ENCODE measurements at places on chromosomes 3 and 15. TPM values are rescaled to one million over a fixed set of nuclear protein-coding genes. Genes with fewer than 3 reads are reported as not detected.

Gene NR1D2
- total RNA-seq, result 28.9 TPM

DNA sequence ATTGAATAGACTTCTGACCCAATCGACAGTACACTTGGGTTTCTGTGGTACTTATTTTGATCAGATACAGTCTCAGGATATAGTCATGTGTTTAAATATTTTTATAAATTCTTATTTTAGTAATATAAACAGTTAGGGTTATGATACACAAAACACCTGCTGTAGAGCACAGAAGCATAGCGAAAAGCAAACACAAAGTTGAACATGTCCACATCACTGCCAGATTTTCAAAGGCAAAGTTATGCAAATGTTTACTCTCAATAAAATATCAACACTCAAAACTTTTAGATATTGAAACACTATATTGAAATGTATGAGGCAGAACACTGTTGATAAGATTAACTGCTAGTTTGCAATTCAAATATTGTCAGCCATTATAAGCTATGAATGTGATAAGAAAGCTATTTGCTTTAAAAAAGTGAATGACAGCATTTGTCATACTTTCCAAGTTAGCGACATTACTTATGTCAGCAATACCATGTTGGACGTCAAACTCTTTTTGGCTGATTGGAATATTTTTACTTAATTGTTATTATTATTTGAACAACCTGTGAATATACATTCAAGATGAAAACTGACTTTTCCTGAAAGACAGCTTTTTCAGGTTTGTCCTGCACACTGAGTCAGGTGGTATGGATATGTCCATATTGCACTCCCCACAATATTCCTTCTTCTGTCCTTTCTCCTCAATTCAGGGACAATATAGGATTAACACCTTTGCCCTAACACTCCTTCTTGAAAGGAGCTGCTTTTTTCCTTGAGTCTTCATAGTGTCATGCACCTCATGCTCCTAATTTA is 367.1 kb downstream of the EPHA3 start:
- no peak for DNase-seq

DNA sequence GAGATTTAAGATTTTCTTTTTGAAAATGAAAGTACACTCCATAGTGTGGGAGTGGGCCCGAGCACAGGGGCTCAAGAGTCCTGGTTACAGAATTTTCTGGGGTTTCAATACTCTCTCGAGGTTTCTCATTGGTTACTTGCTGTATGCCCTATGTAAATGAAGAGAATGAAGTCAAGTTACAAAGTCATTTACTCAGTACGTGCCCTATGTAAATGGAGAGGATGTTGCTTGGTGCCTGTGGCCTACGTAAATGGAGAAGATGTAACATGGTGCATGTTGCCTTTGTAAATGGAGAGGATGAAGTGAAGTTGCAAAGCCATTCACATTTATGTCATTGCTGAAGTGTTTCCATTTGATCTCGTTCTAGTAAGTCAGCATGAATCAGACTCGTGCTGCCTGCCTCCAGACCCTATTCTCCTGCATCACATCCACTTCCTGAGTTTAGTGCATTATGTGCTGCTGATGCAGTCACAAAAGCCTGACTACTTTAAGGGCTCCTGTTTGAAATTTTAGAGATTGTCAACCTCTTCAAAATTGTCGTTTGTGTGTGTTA is 302.0 kb downstream of the ZBBX start:
- no peak for DNase-seq

DNA sequence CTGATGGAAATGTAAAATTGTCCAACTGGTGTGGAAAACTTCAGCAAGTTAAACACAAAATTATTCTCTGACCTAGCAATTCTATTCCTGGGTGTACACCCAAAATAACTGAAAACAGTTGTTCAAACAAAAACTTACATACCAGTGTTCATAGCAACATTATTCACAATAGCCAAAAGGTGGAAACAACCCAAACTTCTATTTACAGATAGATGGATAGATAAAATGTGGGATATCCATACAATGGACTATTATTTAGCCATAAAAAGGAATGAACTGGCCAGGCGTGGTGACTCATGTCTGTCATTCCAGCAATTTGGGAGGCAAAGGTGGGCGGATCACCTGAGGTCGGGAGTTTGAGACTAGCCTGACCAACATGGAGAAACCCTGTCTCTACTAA is 6.9 kb upstream of the VWA5B2 start:
- DNase-seq, result no peak

DNA sequence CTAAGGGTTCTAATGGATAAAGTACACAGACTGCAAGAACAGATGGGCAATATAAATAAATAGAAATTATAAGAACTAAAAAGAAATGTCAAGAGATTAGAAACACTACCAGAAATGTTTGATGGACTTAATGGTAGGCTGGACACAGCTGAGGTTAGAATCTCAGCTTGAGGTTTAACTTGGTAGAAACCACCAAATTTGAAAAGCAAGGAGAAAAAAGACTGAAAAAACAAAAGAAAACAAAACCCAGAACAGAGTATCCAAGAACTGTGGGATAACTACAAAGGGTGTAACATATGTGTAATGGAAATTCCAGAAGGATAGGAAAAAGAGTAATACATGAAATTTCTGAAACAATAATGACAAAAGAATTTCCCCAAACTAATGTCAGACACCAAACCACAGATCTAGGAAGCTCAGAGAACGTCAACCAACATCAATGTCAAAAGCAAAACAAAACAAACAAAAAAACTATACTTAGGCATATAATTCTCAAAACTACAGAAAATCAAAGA is 35.0 kb downstream of the RFX7 start:
- no peak for DNase-seq

Gene NSMCE3
- total RNA-seq, result 6.9 TPM

GRCh38 chr3:151293127-151293526 is 14.8 kb upstream of the P2RY14 start:
- DNase-seq, result no peak

DNA sequence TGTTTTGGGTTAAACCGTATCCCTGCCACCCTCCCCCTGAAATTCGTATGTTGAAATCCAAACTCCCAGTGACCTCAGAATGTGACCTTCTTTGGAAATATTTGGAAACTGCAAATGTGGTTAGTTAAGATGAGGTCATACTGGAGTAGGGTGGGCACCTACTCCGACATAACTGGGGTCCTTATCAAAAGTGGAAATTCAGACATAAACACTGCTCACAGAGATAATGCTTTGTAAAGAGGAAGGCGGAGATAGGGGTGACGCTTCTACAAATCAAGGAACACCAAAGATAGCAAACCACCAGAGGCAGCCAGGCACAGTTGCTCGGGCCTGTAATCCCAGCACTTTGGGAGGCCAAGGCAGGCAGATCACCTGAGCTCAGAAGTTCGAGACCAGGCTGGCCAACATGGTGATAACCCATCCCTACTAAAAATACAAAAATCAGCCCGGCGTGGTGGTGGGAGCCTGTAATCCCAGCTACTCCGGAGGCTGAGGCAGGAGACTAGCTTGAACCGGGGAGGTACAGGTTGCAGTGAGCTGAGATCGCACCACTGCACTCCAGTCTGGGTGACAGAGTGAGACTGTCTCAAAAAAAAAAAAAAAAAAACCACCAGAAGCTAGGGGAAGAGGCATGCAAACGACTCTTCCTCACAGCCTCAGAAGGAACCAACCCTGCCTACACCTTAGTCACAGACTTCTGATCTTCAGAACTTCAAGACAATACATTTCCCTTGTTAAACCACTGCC is 51.1 kb upstream of the CHD2 start:
- no peak for DNase-seq

GRCh38 chr15:91947683-91948608 is 94.4 kb downstream of the SLCO3A1 start:
- peak; percentile 17 for DNase-seq

Gene CYP11A1
- 0.69 TPM for total RNA-seq

Gene MOBP
- 0.10 TPM for total RNA-seq

DNA sequence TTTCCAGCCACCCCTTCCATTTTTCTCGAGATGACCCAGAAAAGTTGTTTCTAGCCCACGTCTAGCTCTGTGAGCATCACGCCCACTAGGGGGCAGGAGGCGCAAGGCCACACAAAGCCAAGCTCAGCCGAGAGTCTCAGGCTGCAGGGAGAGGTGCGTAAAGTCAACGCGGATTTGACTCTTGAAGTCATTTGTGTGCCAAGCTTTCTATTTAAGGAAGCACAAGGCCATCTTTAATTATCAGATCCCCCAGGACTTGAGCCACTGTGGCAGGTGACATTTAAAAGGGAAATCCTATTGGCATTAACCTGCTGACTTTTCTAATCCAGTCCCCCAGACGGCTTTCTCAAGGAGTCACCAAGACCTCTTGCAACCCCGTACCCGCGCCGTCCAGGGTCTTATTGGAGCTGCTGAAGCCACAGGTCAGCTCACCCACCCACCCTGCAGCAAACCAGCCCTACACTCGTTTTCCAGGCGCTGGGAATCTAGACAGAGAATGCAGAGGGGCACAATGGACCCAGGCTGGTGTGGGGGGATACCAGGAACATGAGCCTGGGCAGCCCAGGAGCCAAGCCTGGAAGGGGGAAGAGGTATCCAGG is 62.1 kb downstream of the CAPN7 start:
- peak; percentile 73 for DNase-seq

Gene ARHGEF26
- total RNA-seq, result 13.8 TPM

DNA sequence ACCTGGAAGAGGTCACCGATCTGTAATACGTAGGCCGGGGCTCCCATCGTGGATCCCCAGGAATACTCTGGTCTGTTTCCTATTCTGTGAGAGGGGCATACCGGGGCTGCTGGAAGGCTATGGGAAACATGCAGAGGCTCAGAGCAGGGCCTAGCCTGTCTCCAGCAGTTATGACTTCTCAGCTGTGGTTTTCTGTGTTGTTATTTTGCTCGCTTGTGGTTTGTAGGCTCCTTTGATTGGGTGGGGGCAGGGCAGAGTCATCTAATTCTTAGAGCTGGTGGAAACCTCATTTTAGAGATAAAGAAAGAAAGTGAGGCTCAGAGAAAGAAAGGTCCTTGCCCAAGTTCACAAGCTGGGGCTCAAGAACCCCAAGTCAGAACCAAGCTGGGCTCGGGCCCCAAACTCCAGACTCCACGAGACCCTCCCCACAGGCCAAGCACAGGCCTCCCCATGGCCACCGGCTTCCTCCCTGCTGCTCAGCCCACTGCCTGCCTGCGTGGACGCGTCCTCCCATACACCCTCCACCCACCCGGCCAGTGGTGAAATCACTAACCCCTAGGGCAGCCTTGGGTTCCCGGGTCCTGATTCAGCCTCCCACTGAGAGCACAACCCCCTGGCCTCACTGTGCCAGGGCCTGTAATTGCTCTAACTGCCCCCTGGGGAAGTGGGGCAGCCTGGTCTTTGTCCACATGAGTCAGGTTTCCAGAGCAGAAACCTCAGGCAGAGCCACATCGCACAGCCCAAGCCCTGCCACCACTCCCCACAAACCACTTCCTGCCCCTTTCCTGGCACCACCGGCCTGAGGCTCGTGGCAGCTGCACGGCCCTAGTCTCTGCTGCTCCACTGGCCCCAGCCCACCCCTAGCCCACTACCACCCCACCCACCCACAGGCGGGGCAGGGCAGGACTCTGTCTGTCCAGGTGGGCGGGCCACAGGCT is 270.8 kb downstream of the UACA start:
- no peak for DNase-seq

Gene SERP1
- 84.8 TPM for total RNA-seq

Gene BAHD1
- total RNA-seq, result 9.3 TPM

Gene A4GNT
- not detected for total RNA-seq

GRCh38 chr3:89847955-89848354 is 740.5 kb downstream of the EPHA3 start:
- no peak for DNase-seq

GRCh38 chr3:40187945-40188344 is 121.6 kb upstream of the EIF1B start:
- DNase-seq, result no peak

Gene TTLL13
- not detected for total RNA-seq

GRCh38 chr3:158333736-158334135 is 223.8 kb downstream of the RSRC1 start:
- DNase-seq, result no peak

Gene DYNLT2B
- 5.7 TPM for total RNA-seq

- DNase-seq, result no peak
Measured at GRCh38 chr3:173876476-173876875, 478.9 kb downstream of the NLGN1 start.

DNA sequence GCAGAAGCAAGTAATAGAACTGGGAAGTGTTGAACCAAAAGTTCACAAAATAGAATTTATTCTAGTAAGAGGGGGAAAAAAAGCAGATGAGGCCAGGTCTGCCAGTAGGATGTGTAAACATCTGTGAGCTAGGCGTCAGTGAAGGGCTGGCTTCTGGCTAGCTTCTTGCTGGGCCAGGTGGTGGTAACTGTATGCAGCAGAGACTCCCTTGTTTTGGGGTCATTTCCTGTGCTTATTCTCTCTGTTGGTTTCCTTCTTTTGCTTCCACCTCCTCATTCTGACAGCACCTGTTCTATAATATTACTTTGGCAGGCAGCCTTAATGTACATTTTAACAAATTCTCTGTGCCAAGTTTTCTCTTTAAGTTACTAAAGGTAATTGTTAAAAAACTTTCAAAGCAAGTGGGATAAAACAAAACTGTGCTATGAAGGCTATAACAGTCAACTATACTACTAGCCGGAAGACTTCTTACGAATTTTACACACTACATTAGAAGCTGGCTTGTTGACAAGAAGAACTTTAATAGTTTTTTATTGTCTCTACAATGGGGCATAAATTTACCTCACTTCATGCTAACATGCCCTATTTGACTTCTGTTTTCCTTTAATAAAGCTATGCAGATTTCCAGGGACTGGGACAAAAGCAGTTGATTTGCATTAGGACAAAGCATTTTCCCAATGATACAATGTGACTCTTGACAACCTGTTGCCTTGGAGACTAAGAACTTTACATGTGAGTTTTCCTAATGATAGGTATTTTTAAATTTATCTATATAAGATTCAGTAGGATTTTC is 318.8 kb upstream of the NAALADL2 start:
- DNase-seq, result no peak

DNA sequence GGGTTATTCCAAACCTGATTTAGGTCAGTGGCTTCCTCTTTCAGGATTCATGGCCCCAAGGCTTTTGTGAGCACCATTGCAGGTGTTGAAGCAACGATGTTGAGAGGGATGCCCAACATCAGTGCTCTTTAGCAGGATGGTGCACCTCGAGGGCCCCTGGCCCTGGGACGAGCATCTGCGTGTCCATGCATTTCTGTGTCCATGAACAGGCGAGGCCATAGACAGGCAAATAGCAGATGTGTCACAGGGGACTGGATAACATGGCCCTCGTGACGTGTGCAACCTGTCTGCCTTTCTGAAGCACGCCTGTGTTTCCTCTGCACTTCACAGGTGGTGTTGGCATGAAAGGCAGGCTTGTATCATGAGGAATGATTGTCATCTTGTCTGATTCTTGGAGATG is 132.3 kb downstream of the SNRPN start:
- DNase-seq, result no peak

DNA sequence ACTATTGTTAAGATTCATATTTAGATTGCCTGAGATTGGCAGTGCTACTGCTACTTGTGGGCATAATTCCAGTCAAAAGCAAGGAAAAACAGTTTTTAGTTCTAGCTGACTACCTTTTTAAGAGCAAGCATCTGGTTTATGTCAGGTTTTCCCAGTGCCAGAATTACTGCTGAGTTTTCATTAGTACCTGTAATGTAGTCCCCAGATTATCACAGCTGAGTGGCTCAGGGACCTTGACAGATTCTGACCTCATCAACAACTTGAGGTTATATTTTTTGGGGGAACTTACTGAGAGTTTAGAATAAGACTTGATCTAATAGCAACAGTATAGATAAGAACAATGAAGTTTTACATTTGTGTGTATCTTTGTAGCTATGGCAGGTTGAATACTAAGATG is 31.0 kb downstream of the NXPE3 start:
- peak; percentile 5 for DNase-seq

Gene RLBP1
- total RNA-seq, result not detected

GRCh38 chr3:191131305-191131704 is 67.7 kb upstream of the OSTN start:
- no peak for DNase-seq

GRCh38 chr3:63945558-63946096 is 33.4 kb upstream of the SCAANT1 start:
- no peak for DNase-seq
